ENCODE measurements at places on chromosomes 12 and 14. TPM values are rescaled to one million over a fixed set of nuclear protein-coding genes. Genes with fewer than 3 reads are reported as not detected.

The C12orf60 gene
- 1.9 TPM for total RNA-seq

The DTX1 gene
- not detected for total RNA-seq

The RNASE4 gene
- 15.8 TPM for total RNA-seq

The RAB3IP gene
- 2.3 TPM for total RNA-seq

The MSI1 gene
- total RNA-seq = not detected

The SLC25A47 gene
- not detected for total RNA-seq

The TMEM229B gene
- 0.58 TPM for total RNA-seq

The ADAM21 gene
- total RNA-seq = 0.86 TPM

The RHOJ gene
- not detected for total RNA-seq

The FKBP4 gene
- total RNA-seq = 41.8 TPM

The RASAL1 gene
- not detected for total RNA-seq

The PIWIL1 gene
- not detected for total RNA-seq

The ADGRD1 gene
- not detected for total RNA-seq

The PLEKHD1 gene
- not detected for total RNA-seq

The IGF1 gene
- not detected for total RNA-seq

The CPNE6 gene
- total RNA-seq = not detected
